ENCODE measurements at places on chromosomes 1 and 21.

DNA sequence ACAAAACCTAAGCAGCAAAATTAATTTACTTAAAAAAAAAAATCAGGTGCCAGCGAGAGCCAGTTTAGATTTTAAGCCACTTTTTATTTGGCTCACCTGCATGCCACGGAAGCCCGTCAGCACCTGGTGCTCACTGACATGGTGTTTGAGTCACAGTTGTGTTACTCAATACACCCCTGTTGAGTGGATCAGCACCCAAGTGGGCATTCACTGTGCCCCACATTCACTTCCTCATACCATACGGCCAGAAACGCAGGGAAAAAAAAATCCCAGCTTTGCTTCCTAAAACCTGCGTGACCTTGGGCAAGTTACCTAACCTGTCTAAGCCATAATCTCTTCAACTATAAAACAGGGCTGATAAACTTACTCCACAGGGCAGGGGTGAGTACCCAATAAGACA, 42.8 kb upstream of the SIM2 start:
- no peak for DNase-seq

- no peak for DNase-seq
These were observed 95.7 kb upstream of the C1orf105 start for GRCh38 chr1:172324761-172325160.

- DNase-seq = peak; percentile 60
These were observed at the start of gene ILDR2 for GRCh38 chr1:166975361-166976129. TSS of gene ILDR2 (minus strand) at chr1:166975540. CDS start at chr1:166975268, 272 bp downstream.

DNA sequence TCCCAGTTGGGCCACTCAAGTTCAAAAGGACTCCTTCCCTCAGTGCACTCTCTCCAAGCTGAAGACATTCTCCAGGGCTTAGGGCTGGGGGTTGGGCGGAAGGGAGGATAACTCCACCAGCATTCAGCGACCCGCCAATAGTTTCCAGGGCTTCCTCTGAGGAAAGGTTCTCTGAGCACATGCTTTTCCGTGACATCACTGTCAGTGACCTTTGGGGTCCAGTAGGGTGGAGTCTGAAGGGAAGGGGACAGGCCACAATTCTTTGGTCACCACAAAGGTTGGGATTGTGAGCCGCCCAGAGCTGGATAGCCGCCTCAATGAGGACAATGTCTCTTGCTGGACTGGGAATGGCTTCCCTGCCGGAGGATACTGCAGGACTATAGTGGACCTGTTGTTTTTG, 22.8 kb upstream of the RXRG start:
- DNase-seq = no peak

GRCh38 chr1:167923324-167924056, 9.6 kb upstream of the ADCY10 start:
- no peak for DNase-seq

GRCh38 chr21:42731264-42732032, 78.0 kb downstream of the PDE9A start:
- DNase-seq = no peak

- no peak for DNase-seq
These were observed 13.3 kb upstream of the EIF4G3 start for GRCh38 chr1:21189906-21190500.

- DNase-seq = no peak
These were observed 53.8 kb downstream of the PCNX2 start for GRCh38 chr1:233241759-233242158.

- DNase-seq = no peak
These were observed 22.0 kb upstream of the IFNAR1 start for GRCh38 chr21:33302796-33303195.

DNA sequence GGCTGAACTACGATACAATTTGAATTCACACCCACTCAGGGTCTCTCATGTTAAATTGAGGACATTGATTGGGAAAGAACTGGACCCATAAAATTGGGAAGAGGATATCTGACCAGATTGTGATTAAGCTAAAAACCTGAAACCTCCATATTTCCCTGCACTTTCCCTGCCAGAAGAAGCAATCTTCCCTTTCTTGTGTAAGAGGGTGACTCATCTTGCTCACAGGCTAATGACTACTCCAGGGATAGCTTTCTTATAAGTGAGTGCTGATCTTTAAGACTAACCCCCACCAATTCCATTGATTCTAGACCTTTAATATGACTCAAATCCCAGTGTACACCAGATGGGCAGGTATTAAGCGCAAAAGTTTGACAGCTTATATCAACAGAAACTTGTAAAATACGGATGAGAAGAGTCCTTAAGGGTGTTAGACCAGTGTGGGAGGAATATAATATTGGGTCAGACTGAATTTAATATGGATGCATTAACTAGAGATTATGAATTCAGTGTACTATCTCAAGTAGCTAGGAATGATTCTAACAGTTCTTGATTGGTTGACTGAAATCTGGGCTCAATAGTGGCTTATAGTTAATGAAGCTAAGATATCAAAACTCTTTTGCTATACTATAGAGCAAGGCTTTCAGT, 12.1 kb upstream of the SGIP1 start:
- DNase-seq = no peak

DNA sequence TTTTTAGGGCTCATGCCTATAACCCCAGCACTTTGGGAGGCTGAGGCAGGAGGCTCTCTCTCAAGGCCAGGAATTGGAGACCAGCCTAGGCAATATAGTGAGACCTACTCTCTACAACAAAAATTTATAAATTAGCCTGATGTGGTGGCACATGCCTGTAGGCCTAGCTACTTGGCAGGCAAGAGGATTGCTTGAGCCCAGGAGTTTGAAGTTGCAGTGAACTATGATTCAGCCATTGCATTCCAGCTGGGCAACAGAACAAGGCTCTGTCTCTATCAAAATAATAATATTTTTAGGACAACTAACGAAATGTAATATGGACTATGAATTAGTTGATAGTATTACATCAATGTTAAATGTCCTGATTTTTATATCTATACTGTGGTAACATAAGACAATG, 68.8 kb upstream of the ARID1A start:
- DNase-seq = no peak

- DNase-seq = no peak
These were observed 40.8 kb downstream of the KIAA1614 start for GRCh38 chr1:180953291-180954004.

DNA sequence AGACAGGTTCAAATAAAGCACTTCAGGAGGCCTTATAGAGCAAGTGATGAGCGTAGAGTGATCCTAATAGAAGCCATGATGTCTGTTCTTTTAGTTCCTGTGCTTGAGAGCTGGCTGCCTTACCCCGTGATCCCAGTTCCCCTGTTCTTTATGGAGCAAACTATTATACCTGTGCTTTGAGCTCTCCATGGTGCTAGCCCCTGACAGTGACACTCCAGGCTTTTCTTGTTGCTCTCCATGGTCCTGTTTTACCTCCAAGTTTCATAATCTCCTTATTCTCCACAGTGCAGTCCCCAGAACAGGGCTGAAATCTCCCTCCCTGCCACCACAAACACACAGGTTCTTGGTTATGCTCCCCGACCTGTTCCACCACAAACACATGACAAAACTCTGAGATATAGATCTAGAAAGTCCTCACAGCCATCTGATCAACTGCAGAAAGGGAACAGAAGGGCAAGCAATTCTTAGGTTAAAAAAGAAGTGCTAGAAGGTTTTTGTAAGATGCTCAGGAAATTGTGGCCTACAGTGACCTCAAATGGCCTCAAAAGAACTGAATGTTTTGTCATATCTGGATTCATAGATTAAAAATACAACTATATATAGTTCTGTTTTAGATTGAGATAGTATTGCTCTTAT, 6.0 kb downstream of the CADM3 start:
- DNase-seq = peak; percentile 44

DNA sequence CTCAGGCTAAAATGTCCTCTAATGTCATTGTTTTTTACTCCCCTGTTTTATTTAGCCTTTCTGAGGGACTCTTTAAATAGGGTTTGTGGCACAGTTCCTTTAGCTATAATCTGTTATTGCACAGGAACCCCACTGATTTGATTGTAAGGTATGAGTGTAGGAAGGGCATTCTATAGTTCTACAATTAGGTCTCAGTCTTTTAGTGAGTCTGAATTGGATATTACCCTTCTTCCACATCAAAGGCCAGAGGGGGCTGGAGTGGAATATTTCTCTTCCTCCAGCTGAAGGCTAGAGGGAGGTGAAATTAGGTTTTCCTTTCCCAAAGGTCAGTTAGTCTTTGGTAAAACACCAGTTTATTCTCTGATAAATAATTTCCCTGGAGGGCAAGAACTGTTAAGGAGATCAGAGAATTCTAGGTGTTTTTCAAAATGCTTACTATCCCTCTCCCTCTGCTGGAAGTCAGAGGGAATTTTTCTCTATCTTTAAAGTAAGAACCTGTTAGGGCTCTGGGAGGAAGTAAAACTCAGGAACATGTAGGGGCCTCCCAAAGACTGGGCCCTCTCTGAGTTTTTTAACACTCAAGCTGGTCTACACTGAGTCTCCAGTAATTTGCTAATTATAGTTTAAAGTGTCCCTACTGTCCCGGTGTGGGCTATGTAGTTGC, 176.3 kb upstream of the ZNHIT6 start:
- no peak for DNase-seq

GRCh38 chr1:76035053-76035452, 39.5 kb upstream of the ST6GALNAC3 start:
- no peak for DNase-seq

DNA sequence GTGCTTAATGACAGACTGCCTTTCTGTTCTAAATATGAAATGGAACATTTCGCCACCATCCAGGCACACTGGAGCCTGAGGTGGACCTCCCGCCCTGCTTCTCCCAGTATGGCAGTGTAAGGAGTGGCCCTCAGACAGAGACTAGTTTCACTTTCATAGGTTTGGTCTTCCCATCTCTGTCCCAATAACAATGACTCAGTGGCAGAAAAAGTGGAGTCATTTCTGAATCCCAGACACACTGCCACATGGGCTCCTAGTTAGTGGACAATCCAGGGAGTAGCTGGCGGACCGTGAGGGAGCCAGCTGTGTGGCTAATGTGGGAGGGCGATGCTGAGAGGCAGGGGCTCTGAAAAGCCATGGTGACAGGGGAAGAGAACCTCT, 95.6 kb upstream of the TSPAN2 start:
- DNase-seq = no peak

- no peak for DNase-seq
These were observed 126.9 kb downstream of the ESRRG start for GRCh38 chr1:216596281-216596862.

GRCh38 chr1:152878042-152878441, at the start of gene SMCP:
TSS of gene SMCP (plus strand) at chr1:152878322. CDS start at chr1:152884423, 6,101 bp downstream.
- no peak for DNase-seq

- no peak for DNase-seq
These were observed 3.7 kb downstream of the ARHGEF16 start for GRCh38 chr1:3457910-3458883.

- DNase-seq = peak; percentile 85
These were observed 10.2 kb upstream of the IFI16 start for GRCh38 chr1:158999316-159000069.

- no peak for DNase-seq
These were observed 43.1 kb downstream of the DUSP10 start for GRCh38 chr1:221698579-221699349.

- DNase-seq = no peak
These were observed 844 bp upstream of the MEAF6 start for GRCh38 chr1:37515185-37516034.

- no peak for DNase-seq
These were observed 1.7 kb downstream of the SYT11 start for GRCh38 chr1:155860970-155861510.

- no peak for DNase-seq
These were observed 96.3 kb downstream of the NIBAN1 start for GRCh38 chr1:184878002-184878401.

DNA sequence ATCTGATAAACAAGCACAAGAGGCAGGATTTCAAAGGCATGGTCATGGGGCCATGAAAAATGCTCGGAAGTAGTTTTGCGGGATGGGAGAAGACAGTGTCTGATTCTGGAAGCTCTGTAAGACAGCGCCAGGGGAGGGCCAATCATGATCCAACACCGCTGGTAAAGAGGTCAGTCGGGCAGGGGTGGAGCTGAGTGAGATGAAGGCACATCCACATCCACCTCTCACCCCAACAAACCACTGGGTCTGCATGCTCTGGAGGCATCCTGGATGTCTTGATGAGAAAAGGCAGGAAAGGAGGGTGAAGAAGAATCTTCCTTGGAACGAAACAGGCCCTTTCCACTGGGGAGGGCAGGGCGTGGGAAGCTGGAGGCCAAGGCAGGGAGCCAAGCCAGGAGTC, 288.3 kb downstream of the PCP4 start:
- DNase-seq = no peak

GRCh38 chr1:154524881-154525280, 22.7 kb upstream of the SHE start:
- DNase-seq = no peak

DNA sequence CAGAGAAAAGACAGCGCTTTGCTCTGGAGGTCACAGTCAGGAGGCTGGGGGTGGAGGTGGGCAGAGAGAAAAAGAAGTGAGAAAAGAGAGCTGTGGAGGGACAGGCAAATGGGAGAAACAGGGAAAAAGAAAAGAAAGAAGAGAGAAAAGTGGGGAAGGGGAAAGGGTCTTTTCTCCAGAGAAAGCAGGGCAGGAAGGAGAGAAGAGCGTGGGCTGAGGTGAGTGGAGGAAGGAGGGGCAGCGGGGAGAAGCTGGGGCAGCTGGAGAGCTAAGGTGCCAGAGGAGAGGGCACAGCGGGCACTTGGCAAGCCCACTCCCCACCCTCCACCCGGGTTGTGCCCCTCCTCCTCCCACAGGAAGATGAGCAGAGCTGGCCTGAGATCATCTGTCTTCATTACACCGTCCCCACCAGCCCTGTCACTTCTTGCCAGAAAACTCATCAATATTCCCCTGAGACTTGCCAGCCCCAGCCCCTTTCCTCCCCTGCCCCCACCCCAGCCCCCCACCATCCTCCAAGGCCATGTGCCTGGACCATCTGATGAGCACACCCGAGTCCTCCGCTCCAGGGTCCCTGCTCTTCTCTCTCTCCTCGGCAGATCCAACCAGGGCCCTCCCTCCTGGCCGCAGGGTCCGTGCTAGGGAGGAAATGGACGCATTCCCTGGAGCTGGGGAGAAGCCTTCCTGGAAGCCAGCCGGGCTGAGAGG, 17.0 kb upstream of the BLACAT1 start:
- DNase-seq = no peak

DNA sequence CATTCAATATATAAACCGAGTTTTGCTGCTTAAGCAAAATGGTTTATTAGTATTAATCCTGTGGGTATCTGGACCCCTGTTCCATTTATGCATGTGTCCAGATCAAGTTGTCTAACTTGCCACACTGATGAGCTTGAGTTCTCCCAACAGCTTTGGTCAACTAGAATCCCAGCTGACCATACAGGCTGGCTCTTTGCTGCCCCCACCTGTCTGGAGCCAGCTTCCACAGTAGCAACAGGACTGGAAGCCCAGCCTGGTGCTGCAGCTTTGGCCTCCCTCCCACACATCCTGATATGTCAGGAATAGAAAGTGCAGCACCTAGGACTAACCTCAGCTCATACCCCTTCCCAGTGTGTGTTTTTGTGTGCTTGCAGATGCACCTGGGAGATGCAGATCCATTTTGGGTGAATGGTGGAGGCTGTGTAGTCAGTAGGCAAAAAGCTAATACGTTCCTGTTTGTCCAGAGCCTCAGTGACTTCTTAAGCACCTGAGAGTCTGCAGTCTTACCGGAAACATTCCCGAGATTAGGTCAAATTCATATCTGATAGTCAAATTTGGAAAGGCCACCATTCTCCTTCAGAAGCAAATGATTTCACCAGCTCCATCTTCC, 40.9 kb upstream of the BEND5 start:
- DNase-seq = peak; percentile 65

Data from heart left ventricle (tissue), 16 donors.